ENCODE measurements at places on chromosomes 1 and 21.

GRCh38 chr1:32329931-32330466, 6.0 kb downstream of the MARCKSL1 start:
- no peak for DNase-seq

- no peak for DNase-seq
Observed at GRCh38 chr1:997993-998744, 1.7 kb downstream of the HES4 start.

GRCh38 chr1:112172294-112172882, 182.9 kb upstream of the KCND3 start:
- DNase-seq = no peak

DNA sequence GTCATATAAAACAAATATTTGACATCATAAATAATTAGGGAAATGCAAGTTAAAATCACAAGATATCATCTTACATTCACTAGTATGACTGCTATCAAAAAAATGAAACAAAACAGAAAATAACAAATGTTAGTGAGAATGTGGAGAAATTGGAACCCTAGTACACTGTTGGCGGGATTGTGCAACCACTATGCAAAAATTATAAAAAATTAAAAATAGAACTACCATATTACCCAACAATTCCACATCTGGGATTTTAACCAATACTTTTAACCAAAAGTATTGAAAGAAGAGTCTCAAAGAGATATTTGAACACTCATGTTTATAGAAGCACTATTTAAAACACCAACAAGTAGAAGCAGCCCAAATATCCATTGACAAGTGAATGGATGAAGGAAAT, 797.2 kb upstream of the ADAMTS5 start:
- DNase-seq = no peak
